Heart right ventricle (tissue), 16 donors: ENCODE measurements at places on chromosomes 16 and 17. TPM values are rescaled to one million over a fixed set of nuclear protein-coding genes. Genes with fewer than 3 reads are reported as not detected.

The HBA1 gene
- 2.1 TPM for polyA plus RNA-seq

DNA sequence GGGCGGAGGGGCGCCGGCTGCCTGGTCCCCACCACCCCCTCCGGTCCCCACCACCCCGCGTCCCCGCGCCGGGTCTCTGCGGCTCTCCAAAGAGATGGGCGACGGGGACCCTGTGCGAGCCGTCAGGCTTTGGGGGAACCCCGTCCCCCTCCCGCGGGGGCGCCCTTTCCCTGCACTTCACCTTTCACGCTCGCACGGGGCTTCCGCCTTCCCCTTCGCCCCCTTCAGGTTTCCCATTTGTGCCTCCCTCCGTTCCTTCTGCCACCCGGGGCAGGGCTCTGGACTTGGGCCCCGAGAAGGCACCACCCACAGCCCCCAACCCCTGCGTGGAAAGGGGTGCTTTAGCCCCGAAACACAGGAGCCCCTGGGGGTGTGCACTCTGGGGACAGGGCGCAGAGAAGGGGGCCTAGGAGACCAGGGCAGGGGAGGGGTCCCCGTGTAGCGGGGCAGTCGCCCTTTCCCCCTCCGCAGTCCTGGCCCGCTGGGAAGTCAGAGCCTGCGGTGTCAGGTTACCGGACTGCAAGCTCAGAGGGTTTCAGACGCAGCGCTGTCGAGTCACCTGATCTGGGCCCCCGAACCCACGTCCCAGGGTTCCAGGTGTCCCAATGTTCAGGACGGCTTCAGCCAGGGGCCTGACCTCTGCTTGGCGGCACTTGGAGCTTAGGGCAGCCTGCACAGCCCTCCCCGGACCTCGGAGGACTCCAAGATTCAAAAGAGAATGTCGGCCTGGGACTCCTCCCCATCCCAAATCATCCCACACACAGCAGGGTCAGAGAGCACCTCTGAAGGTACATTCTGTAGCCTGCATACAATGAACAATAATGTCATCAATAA is 6.7 kb upstream of the CCDC92B start:
- no peak for DNase-seq

GRCh38 chr17:71107136-71107535 is 937.8 kb downstream of the KCNJ2 start:
- DNase-seq, result no peak

- DNase-seq, result no peak
Observed at GRCh38 chr17:4161192-4161966, 18.4 kb downstream of the CYB5D2 start.

DNA sequence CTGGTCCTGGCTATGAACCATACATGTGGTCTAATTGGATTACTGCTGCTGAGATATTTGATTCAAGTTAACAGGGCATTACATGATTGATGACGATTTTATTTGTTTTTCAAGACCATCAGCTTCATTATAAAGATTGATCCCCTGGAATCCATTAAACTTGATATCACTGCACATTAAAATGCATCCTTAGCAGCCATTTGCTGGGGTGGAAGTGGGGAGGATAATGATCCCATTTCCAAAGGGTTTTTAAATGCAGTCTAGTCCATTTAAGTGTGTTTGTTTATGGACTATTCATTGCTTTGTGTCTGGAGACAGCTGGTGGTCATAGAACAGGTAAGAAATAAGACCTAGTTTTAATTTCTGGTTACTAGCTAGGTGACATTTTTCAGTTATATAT is 40.9 kb downstream of the ADAMTS18 start:
- DNase-seq, result no peak

DNA sequence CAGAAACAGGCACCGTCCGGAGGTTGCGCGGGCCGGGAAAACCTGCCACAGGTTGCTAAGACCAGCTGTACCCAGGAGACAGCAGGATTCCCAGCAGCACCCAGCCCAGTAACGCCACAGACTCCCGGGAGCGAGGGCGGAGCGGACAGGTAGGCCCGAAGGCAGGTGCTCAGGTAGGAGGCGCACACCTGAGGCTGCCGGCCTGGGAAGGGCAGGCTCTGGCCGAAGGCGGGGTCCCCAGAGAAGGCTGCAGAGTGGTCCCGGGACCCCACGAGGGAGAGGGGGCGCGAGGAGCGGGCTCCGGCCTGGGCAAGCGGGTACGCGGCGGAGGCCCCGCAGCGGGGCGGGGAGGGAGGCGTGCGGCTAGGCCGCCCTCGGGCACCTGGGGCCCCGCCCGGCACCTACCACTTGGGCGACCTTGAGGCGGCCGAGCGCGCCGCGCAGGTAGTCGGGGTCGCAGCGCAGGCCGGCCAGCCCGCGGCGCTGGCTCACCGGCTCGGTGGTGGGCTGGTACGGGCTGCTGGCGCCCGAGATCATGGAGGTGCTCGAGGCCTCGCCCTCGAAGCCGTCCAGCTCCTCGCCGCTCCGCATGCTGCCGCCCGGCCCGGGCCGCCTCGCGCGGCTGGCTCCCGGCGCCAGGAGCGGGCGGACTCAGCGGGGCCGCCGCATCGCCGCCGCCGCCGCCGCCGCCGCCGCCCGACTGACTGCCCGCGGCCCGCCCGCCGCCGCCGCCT is 441 bp downstream of the CMTM4 start:
- DNase-seq, result peak; percentile 30
